HFFc6 (cell line): ENCODE measurements at places on chromosomes 12 and 14.

- peak; percentile 10 for DNase-seq
These were observed 61.1 kb upstream of the DLK1 start for GRCh38 chr14:100665511-100666032.

- no peak for DNase-seq
These were observed 66.8 kb downstream of the VRK1 start for GRCh38 chr14:96863986-96864330.

DNA sequence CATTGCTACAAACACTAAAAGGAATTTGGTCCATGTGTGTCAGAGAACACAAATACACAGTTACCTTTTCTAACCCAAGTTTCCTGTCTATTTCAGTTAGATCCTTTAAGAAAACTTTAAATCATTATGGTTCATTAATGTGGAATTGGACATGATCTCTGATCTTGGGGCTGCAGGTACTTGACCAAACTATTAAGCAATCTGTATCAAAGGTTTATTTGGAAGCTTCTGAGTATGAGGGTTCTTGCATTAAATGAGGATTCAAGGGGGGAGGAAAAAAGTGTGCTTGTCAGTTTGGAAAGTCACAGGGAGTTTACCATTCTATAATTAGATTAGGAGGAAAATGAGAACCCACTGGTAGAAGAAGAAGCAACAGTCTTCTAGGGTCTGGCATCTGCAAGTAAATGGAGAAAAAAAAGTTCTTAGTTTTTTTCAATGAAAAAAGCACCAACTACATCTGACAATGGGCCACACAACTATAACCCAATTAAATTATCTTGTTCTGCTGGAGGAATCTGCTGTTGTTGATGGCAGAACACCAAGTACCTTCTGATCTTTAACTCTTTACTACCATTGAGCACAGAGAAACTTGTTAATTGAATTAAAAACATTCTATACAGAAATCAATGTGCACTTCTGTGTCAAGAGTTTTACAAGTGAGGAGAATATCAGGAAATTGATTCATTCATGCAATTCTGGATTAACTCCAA, 17.5 kb downstream of the GTSF1 start:
- DNase-seq = no peak

GRCh38 chr14:45057349-45057748, 26.6 kb upstream of the PRPF39 start:
- DNase-seq = no peak

DNA sequence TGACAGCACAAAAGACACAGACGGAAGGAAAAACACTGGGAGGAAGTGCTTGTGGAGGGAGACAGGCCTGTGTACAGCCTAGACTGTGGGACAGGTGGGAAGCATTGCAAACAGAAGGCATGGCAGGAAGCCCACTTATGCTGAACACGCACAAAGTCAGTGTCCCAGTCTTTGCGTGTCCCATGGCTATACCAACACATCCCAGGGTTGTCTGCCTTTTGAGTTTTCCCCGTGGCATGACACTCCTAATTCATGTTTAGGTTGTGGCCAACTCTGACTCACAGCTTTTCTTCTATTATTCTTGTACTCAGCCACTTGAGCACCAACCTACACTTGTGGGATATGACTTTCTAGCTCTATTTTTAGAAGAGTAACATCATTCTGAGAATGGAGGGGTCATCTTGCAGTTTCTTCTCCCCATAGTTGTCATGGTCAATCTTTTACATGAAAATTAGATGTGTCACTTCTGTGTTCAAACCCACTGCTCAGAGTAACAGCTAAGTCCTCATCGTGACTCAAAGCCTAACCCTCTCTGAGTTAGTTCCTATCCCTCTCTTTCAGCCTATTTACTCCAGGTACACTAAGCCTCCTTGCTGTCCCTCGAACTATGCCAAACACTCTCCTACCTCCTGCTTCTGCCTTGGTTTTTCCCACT, 27.5 kb upstream of the JPH4 start:
- peak; percentile 24 for DNase-seq

DNA sequence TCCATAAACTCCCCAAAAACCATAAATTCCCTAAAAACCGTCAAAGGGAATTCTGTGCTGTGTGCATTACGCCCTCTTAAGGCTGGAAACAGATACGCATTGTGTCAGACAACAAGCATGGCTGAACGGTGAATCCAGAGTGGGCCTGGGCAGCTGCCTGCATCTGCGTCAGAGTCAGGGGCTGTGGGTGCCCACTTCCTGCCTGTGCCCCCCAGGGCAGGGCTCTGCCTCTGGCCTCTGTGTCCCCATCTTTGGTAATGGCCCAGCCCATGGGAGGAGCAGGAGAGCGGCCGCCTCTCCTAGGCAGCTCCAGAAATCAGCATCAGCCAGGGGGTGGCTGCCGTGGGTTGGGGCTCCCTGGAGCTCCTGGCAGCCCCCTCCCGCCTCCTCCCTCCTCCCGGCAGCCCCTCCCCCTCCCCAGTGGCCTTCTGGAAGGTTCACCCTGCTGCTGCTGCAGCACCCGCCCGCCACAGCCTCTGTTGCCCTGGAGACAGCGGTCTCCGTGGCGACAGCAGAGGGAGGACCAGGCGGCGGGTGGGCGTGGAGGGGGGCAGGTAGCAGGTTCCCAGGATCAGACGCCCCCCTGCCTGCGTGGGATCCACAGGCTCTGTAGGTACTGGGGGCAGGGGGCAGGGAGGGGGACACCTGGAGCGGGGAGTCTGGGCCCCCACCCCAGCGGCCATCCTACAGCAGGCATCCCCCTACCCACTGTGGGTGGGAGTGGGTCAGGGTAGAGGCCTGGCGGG, 5.9 kb downstream of the MMP17 start:
- DNase-seq = peak; percentile 18

- peak; percentile 73 for DNase-seq
These were observed 42.1 kb upstream of the CTDSP2 start for GRCh38 chr12:57888409-57889157.

DNA sequence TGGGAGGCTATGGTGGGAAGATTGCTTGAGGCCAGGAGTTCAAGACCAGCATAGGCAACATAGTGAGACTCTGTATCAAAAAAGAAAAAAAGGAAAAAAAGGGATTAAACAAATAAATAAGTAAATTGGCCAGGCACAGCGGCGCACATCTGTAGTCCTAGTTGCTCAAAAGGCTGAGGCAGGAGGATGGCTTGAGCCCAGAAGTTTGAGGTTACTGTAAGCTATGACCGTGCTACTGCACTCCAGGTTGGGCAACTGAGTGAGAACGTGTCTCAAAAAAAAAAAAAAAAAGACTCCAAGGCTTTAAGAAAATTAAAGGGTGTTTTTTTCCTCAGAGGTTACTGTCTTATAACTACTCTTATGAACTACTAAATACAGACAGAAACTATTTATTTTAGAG, 11.7 kb downstream of the BEST3 start:
- DNase-seq = no peak
